T-helper 17 cell (primary cell): ENCODE measurements at places on chromosomes 12 and 14. TPM values are rescaled to one million over a fixed set of nuclear protein-coding genes. Genes with fewer than 3 reads are reported as not detected.

DNA sequence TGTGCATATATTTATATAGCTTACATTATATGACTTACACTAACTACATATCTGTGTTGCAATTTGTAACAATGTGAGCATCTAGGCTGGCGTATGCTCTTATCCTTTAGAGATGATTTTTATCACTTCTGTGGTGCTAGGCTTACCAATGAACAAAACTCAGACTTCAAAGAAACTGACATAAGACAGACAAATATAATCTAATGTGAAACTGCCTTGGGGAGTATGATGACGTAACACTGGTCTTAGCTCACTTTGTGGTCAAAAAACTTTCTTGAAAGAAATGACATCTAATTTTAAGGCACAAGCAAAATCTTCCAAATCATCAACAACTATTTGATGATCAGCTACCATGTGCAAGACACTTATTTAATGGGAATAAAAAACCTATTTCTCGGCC lies 50.0 kb downstream of the SOX5 start:
- no peaks in the 10 kb centered on the region for H3K4me1 ChIP-seq
- H3K36me3 ChIP-seq = no peaks in the 10 kb centered on the region
- H3K27me3 ChIP-seq = no peaks in the 10 kb centered on the region
- H3K4me3 ChIP-seq = no peak overlapping the region

GRCh38 chr14:73591690-73592449 lies at the start of gene ACOT4:
Gene ACOT4, plus strand, starts transcription at chr14:73591873. Its CDS starts 87 bp downstream, at chr14:73591960.
- H3K36me3 ChIP-seq = peaks cover 2% of the 10 kb centered on the region
- H3K27ac ChIP-seq = peak within 1 kb of the TSS; percentile 24
- peak within 1 kb of the TSS; percentile 77 for H3K4me3 ChIP-seq
- DNase-seq = peak; percentile 46
- no peaks in the 10 kb centered on the region for H3K27me3 ChIP-seq
- H3K4me1 ChIP-seq = peaks cover 6% of the 10 kb centered on the region

GRCh38 chr12:92987846-92988621 lies 58.9 kb upstream of the EEA1 start:
- H3K4me1 ChIP-seq = peaks cover 12% of the 10 kb centered on the region
- DNase-seq = no peak
- no peaks in the 10 kb centered on the region for H3K36me3 ChIP-seq
- H3K27me3 ChIP-seq = peaks cover 6% of the 10 kb centered on the region

DNA sequence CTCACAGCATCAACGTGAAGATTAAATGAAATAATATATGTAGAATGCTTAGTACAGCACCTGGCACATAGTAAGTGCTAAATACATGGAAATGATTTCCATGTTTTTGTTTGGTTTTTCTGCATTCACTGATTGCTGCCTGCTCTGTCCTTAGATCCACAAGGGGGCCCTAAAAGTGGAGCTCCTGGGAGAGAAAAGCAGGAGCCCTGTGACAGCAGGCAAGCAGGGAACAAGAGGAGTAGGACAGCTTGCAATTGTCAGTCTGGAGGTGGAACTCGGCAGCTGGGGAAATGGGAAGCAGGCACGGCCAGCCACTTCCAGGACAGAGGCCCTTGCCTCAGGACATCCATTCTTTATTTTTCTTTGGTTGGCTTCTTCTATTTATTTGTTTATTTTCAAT lies 292.9 kb downstream of the BMP4 start:
- H3K4me3 ChIP-seq = no peak overlapping the region
- no peak overlapping the region for H3K27ac ChIP-seq
- no peaks in the 10 kb centered on the region for H3K36me3 ChIP-seq
- no peaks in the 10 kb centered on the region for H3K27me3 ChIP-seq
- no peak for DNase-seq
- no peaks in the 10 kb centered on the region for H3K4me1 ChIP-seq

GRCh38 chr12:5210923-5211290 lies 167.2 kb downstream of the KCNA5 start:
- no peaks in the 10 kb centered on the region for H3K4me1 ChIP-seq
- H3K36me3 ChIP-seq = no peaks in the 10 kb centered on the region
- H3K4me3 ChIP-seq = no peak overlapping the region

Gene MMP19
- not detected for total RNA-seq

Gene DACT1
- 1.8 TPM for total RNA-seq

DNA sequence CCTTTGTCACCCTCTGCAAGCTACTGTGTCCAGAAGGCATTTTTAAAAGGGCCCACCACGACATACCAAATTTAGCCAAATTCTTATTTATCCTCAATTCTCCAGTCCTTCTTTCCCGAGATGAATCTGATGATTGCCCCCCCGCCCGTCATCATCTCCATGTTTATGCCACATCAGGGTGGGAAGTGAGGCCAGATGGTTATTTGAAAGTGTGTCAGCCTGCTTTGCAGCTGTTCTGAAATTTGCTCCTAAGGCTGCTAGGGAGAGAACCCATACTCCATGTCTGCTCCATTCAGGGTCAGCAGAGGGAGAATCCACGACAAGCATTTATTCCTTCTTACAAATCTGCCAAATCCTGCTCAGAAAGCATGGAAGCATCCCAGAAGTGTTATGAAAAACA lies 337.8 kb downstream of the ADAMTS20 start:
- H3K4me3 ChIP-seq = no peak overlapping the region
- DNase-seq = no peak
- H3K27me3 ChIP-seq = no peaks in the 10 kb centered on the region
- H3K4me1 ChIP-seq = no peaks in the 10 kb centered on the region

GRCh38 chr14:81980601-81981306 lies 447.1 kb upstream of the SEL1L start:
- H3K4me1 ChIP-seq = no peaks in the 10 kb centered on the region
- no peak for DNase-seq
- no peaks in the 10 kb centered on the region for H3K36me3 ChIP-seq
- no peak overlapping the region for H3K4me3 ChIP-seq

GRCh38 chr12:14394317-14395073 lies 29.0 kb downstream of the ATF7IP start:
- peak overlapping the region; percentile 98 for H3K27ac ChIP-seq
- H3K4me3 ChIP-seq = peak overlapping the region; percentile 63
- H3K4me1 ChIP-seq = peaks cover 42% of the 10 kb centered on the region
- DNase-seq = no peak
- peaks cover 3% of the 10 kb centered on the region for H3K36me3 ChIP-seq

GRCh38 chr12:31874961-31875608 lies 84.1 kb upstream of the RESF1 start:
- peak overlapping the region; percentile 57 for H3K4me3 ChIP-seq
- H3K4me1 ChIP-seq = peaks cover 12% of the 10 kb centered on the region
- peak; percentile 39 for DNase-seq
- no peaks in the 10 kb centered on the region for H3K36me3 ChIP-seq
- H3K27me3 ChIP-seq = no peaks in the 10 kb centered on the region
